HS-27A (cell line): ENCODE measurements at places on chromosomes 5 and 9.

DNA sequence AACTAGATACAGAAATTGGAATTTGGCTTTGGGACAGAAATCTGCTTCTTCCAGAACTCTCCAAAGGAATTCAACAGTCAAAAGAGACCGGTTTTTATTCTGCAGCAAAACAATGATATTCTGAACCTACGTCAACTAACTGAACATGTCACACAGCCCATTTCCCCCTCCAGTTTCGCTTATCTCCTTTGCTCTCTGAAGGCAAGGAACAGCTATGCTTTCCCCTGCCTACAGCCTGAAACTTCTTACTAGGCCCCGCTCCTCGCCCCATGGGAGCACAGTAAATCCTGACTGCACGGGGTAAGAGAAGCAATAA is 488 bp downstream of the SKIC3 start:
- DNase-seq = no peak

DNA sequence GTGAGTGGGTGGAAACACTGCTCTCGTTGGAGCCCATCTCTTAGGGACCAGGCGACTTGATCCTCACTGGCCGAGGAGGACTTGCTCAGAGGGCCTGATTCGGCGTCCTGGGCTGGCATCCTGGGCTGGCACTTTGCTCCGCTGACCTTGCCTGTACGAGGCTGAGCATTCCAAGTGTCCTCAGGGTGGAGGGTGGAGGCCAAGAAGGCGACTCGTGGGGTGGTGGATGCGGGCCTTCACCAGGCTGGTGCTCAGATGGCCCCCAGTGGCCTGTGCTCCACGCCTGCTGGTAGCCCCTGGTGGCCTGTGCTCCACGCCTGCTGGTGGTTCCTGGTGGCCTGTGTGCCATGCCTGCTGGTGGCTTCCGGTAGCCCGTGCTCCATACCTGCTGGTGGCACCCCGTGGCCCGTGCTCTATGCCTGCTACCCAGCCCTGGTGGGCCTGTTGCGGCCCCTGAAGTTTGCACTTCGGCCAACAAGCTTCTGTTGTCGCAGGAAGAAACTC is 42.9 kb downstream of the PHF2 start:
- no peak for DNase-seq

DNA sequence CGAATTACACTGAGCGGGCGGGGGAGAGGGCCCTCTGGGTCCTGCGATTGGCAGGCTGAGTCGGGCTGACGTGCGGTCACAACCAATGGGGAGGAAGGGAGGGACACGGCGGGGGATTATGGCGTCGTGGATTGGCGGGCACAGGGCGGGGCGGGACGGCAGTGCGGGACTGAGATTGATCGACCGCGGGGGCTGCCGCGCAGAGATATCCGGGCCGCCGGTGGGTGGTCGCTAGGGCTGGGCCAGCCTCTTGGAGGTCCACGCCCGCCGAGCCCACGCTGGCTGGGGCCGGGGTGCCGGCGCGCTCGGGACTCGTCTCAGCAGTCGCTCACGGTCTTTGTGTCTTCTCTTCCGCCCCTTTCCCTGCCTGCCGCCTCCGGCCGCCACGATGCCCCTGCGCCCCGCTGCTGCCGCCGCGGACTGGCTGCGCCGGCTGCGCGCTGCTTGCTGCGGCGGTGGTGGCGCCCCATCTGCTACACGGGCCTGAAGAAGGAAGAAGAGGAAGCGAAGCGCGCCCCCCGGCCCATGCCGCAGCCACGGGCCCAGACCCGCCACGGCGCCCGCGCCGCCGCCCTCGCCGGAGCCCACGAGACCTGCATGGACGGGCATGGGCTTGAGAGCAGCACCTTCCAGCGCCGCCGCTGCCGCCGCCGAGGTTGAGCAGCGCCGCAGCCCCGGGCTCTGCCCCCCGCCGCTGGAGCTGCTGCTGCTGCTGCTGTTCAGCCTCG is at the start of gene RGMB:
TSS of gene RGMB (plus strand) at position 200 of the 728 bp plus-strand sequence. CDS start at position 608, 408 bp downstream.
- peak; percentile 85 for DNase-seq

- no peak for DNase-seq
Measured at GRCh38 chr5:77409870-77410621, 82.1 kb downstream of the WDR41 start.

- no peak for DNase-seq
Measured at GRCh38 chr5:144481861-144482260, 311.2 kb downstream of the KCTD16 start.

GRCh38 chr5:142982821-142983200 is 212.6 kb downstream of the ARHGAP26 start:
- no peak for DNase-seq

DNA sequence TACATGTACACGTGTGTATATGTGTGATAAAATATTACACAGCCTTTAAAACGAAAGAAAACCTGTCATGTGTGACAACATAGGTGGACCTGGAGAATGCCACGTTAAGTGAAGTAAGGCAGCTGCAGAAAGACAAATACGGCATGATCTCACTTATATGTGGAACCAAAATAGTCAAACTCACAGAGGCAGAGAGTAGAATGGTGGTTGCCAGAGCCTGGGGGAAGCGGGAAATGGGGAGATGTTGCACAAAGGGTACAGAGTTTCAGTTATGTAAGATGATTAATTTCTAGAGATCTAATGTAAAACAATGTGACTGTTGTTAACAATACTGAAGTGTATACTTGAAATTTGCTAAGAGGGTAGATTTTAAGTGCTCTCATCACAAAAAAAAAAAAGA is 34.8 kb downstream of the ADAMTS12 start:
- no peak for DNase-seq
